Smooth muscle cell of bladder (primary cell): ENCODE measurements at places on chromosomes 12 and 14. TPM values are rescaled to one million over a fixed set of nuclear protein-coding genes. Genes with fewer than 3 reads are reported as not detected.

RNASE3 gene
- total RNA-seq: not detected in 2 replicates

HHIPL1 gene
- 4.4 and 7.9 TPM in 2 replicates for total RNA-seq

VRTN gene
- total RNA-seq: not detected in 2 replicates

SCNN1A gene
- under 0.01 and 0.37 TPM in 2 replicates for total RNA-seq

KRT72 gene
- not detected in 2 replicates for total RNA-seq

ALG10B gene
- total RNA-seq: 1.4 and 2.4 TPM in 2 replicates

ISM2 gene
- total RNA-seq: 0.14 and 0.55 TPM in 2 replicates

GPR68 gene
- total RNA-seq: 9.7 and 13.3 TPM in 2 replicates

PLEKHD1 gene
- under 0.01 and 0.09 TPM in 2 replicates for total RNA-seq

PFKM gene
- 72.8 and 89.0 TPM in 2 replicates for total RNA-seq
